ENCODE measurements at places on chromosomes 11 and 22.

DNA sequence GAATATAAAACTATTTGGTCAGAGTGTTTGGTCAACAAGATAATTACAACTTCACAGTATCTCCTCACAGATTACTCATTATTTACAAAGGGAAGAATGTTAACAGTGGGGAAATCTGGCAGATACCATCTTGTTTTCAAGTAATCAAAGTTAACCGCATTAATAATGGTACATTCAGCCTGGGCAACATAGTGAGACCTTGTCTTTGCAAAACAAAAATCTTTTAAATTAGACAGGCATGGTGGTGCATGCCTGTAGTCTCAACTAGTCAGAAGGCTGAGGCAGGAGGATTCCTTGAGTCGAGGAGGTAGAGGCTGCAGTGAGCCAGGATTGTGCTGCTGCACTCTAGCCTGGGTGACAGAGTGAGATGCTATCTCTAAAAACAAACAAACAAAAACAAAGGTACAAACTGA is 78.5 kb downstream of the ACER3 start:
- no peak for DNase-seq

DNA sequence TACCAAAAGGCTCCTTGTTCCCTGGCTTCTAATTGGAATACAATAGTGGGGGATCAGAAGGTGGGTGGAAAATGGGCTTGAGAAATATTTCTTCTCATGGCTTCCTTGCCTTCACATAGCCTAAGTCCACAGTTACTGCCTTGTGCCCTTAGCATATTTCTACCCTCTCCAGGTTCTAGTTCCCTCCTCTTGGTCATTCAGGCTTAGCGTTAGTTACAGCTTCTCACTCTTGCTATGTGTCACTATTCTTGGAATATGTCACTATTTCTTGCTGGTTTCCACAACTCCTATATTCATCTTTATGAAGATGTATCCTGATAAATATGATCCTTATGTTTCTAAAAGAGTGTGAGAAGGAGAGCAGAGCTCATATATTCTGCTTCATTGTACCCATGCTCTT is 2.5 kb downstream of the OR2D2 start:
- DNase-seq, result no peak

GRCh38 chr11:10693509-10694081 is at the start of gene IRAG1:
Gene IRAG1, minus strand, starts transcription at chr11:10693755. Its CDS starts 153 bp downstream, at chr11:10693602.
- DNase-seq, result no peak

DNA sequence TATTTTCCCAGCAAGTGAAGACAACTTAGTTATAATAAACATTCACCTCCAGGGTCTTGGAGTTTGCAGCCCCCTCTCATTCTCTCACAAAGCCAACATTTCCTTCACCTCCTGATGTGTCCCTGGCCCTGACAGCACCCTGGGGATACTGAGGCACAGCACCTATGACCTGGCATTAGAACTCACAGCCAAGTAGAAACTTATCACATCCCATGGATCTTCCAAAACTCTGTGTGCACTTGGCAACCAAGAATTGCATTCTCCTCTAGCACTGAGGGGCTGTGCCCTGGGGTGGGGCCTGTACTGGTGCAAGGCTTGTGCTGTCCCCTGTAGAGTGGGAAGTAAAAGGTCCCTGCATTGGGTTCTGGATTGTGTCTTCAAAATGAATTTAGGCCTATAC is 116.7 kb upstream of the IGLL5 start:
- no peak for DNase-seq

- peak; percentile 29 for DNase-seq
Observed at GRCh38 chr11:66478729-66479393, 1.4 kb upstream of the DPP3 start.

- no peak for DNase-seq
Observed at GRCh38 chr11:82718821-82719220, 14.8 kb downstream of the FAM181B start.

GRCh38 chr22:49900441-49901230 is 17.6 kb downstream of the ALG12 start:
- no peak for DNase-seq

GRCh38 chr22:49422701-49423100 is 405.0 kb downstream of the BRD1 start:
- no peak for DNase-seq

DNA sequence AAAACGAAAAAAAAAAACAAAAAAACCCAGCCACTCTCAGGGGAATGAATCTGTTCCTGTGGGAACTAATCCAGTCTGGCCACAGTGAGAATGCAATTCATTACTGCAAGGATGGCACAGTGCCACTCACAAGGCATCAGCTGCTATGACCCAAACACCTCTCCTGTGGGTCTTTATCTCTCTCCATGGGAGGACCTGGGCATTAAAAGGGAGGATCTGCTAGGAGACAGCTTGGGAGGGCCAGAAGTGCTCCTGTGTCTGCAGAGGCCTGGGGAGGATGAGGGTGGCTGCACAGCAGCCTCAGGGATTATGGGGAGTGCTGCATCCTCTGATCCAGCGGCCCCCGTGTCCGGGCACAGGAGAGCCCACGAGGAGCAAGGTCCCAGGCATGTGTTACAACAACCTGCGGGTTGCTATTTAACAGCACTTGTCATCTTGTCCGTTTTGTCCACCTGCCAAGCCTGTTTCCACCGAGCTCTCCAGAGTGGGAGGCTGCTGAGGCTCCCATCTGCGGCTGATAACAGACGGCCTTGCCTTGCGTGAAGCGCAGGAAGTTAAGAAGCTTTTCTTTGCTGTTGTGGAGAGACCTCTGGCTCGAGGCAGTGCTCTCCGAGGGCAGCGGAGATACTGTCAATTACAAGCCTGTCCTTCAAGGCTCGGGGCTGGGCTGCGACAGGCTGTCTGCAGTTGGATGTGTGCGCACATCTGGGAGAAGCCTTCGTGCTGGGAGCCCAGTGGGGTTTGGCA is 97.7 kb downstream of the NXPE2 start:
- DNase-seq, result no peak

- DNase-seq, result no peak
Observed at GRCh38 chr11:67606093-67606491, 644 bp upstream of the NDUFV1 start.

- DNase-seq, result no peak
Observed at GRCh38 chr22:42645938-42646568, 3.1 kb downstream of the CYB5R3 start.

GRCh38 chr11:68532727-68533369 is 72.3 kb downstream of the PPP6R3 start:
- no peak for DNase-seq

- DNase-seq, result peak; percentile 73
Observed at GRCh38 chr22:20509344-20510047, 2.1 kb downstream of the MED15 start.

DNA sequence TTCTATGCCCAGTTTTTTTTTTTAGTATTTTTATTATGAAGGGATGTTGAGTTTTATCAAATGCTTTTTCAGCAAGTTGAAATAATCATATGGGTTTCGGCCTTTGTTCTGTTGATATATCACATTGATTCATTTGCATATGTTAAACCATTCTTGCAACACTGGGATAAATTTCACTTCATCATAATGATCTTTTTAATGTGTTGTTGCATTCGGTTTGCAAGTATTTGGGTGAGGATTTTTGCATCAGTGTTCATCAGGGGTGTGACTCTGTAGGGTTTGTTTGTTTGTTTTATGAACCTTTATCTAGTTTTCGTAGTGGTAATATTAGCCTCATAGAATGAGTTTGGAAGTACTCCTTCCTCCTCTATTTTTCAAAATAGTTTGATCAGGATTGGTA is 103.5 kb downstream of the TTC28 start:
- DNase-seq, result no peak

- DNase-seq, result no peak
Observed at GRCh38 chr11:116420770-116421528, 351.8 kb downstream of the BUD13 start.

DNA sequence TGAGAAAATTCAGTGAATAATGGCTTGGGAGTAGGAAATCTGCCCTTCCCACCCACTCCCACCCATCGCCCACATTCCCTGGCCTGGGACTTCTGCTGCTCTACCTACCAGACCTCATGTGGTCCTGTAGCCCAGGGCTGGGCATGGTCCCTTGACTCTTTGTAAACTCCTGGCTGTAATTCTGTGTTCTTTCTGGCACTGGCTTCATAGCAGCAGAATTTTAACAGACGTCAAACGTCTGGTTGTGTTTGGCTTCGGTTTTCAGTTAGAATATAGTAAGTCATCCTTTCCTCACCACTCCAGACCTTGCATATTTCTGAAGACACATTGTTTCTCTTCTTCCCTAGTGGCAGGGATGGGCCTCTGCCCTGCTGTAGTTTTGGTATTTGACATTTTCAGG is 210.6 kb downstream of the CSNK2A3 start:
- no peak for DNase-seq

GRCh38 chr11:108733479-108734116 is 68.7 kb downstream of the DDX10 start:
- DNase-seq, result peak; percentile 3

GRCh38 chr11:99423428-99423983 is 402.8 kb downstream of the CNTN5 start:
- DNase-seq, result no peak

GRCh38 chr11:12042215-12042676 is 33.8 kb upstream of the DKK3 start:
- DNase-seq, result no peak

- no peak for DNase-seq
Observed at GRCh38 chr11:132330515-132330914, 960.1 kb downstream of the NTM start.

DNA sequence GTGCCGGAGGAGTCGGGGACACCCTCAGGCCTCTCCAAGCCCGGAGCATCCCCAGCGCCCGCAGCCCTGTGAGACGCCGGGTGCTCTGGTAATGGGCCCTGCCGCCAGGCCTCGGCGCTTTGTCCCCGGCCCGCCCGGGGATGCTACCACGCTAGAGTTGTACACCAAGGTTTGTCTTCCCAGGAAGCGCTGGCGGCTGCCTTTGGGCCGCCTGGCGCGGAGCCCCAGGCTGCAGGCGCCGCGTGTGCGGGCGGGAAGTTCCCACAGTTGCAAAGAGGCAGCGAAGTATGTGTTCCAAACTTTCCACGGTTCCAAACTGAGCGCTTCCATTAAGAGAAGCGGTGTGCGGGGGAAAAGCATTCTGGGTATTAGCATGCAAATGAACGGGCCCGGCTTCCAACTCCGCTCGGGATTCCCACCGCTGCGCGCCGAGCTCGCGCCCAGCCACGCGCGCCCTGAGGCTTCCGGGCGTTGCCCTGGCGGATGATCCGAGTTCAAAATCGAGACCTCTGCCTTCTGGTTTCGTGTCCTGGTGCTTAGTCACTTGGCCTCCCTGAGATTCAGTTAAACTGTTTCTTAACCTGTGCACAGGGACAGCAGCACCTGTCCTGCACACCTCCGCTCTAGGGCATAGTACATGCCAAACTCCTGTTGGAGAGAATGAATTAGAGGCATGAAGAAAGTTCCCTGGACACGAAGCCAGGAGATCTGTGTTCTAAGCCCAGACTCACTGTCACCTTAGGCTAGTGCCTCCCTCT is 1.3 kb upstream of the PATZ1 start:
- DNase-seq, result peak; percentile 42

GRCh38 chr11:117868088-117868487 is 8.4 kb downstream of the FXYD6 start:
- no peak for DNase-seq

- no peak for DNase-seq
Observed at GRCh38 chr11:86181379-86181778, 63.2 kb upstream of the EED start.
